ENCODE measurements at places on chromosomes 4 and X. TPM values are rescaled to one million over a fixed set of nuclear protein-coding genes. Genes with fewer than 3 reads are reported as not detected.

DNA sequence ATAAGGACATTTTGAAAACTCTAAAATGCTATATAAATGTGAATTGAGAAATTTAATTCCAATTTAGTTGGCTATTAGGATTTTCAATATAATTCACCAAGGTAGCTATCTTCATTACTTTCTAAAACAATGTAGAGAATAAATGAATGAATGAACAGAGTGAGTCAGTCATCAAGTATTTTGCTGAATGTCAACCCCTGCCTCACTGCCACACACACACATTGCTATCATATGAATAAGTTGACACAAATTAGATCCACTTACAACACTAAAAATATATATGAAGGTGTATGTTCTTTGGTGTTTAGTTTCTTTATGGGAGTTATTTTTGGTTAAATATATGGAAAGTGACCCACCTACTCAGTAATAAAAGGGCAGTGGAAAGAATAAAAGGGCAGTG, 141.4 kb upstream of the SMIM10 start:
- DNase-seq, result no peak

DNA sequence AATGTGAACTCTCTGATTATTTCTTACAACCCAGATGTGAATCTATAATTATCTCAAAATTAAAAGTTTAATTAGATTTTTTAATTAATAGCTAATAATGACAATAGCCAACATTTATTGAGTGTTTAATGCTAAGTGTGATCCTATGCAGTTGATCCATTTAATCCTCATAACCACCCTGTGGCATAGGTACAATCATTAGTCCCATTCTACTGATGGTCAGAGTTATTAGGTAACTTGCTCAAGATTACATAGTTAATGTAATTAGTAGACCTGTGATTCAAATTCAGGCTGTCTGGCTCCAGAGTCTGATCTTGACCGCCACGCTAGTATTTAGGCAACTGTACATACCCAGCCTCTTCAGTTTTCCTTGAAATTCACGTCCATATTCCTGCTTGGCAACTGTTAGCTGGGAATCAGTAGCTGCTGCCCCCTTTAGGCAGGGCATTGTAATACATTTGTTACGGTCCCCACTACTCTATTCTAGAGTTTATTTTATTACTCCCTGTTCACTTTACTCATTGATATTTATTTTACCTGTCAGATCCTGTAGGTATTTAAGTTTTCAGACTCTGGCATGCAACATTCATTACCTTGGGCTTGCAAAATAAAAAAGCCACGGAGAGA, 20.6 kb upstream of the TEC start:
- no peak for DNase-seq

GRCh38 chr4:142168181-142168580, 531.8 kb downstream of the IL15 start:
- no peak for DNase-seq

The SLC10A4 gene
- total RNA-seq, result not detected

The TAF9B gene
- total RNA-seq, result 25.6 TPM

The SPANXD gene
- not detected for total RNA-seq

DNA sequence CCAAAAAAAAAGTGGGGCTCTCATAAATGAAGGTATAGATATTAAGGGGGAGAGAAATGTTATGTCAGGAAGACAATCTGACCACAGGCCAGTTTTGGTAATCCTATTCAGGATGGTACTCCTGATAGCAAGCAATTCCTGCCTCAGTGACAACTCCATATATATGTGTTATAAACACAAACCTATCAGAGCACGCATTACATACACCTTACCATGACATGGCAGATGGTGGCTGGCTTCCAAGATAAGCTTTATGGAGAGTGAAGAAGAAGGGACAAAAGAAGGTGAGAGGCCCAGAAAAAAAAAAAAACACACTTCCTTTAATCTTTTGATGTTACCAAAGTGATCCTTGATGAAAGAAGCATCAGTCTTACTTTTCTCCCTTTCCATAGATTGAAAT, 29.5 kb upstream of the KDR start:
- no peak for DNase-seq

Measured in activated CD4-positive, alpha-beta T cell treated with anti-CD3 and anti-CD28 coated beads, Interleukin-2, amount 10 ng/mL, durations not matched to agents 7 days and 5 days (primary cell).